Skeletal muscle tissue (tissue), 5 donors: ENCODE measurements at places on chromosomes 2 and 18. TPM values are rescaled to one million over a fixed set of nuclear protein-coding genes. Genes with fewer than 3 reads are reported as not detected.

TANC1 gene
- total RNA-seq, result 38.1 TPM

SERPINB5 gene
- total RNA-seq, result not detected

IL1F10 gene
- total RNA-seq, result not detected

LRATD1 gene
- total RNA-seq, result 5.2 TPM

SEC11C gene
- total RNA-seq, result 5.2 TPM

TMEM200C gene
- total RNA-seq, result 0.52 TPM

NCL gene
- 110 TPM for total RNA-seq

CLIP4 gene
- total RNA-seq, result 27.7 TPM
